A375 (cell line): ENCODE measurements at places on chromosomes 2 and 18. TPM values are rescaled to one million over a fixed set of nuclear protein-coding genes. Genes with fewer than 3 reads are reported as not detected.

PFN4 gene
- 1.4 and 3.4 TPM in 2 replicates for total RNA-seq

CAPN14 gene
- total RNA-seq, result 0.88 and 0.98 TPM in 2 replicates

CABYR gene
- total RNA-seq, result 4.1 and 4.5 TPM in 2 replicates

ZNF804A gene
- 3.0 and 3.4 TPM in 2 replicates for total RNA-seq

CNDP1 gene
- total RNA-seq, result not detected in 2 replicates

AMER3 gene
- total RNA-seq, result not detected in 2 replicates

FAM124B gene
- not detected in 2 replicates for total RNA-seq

CHST9 gene
- total RNA-seq, result 0.05 and 0.19 TPM in 2 replicates

AQP12A gene
- not detected in 2 replicates for total RNA-seq

NT5DC4 gene
- total RNA-seq, result not detected in 2 replicates

GALNT13 gene
- 3.8 and 5.2 TPM in 2 replicates for total RNA-seq

ZSWIM2 gene
- not detected in 2 replicates for total RNA-seq

CXCR4 gene
- not detected in 2 replicates for total RNA-seq

SERPINB3 gene
- total RNA-seq, result not detected in 2 replicates

ZDBF2 gene
- total RNA-seq, result 10.5 and 11.1 TPM in 2 replicates

CLASP1 gene
- total RNA-seq, result 31.5 and 34.6 TPM in 2 replicates

CYRIA gene
- 0.30 and 0.53 TPM in 2 replicates for total RNA-seq

SCYGR4 gene
- total RNA-seq, result not detected in 2 replicates

DSG4 gene
- total RNA-seq, result not detected in 2 replicates

GPC1 gene
- total RNA-seq, result 20.5 and 27.2 TPM in 2 replicates

GKN2 gene
- not detected in 2 replicates for total RNA-seq

SLC8A1 gene
- total RNA-seq, result 6.9 and 7.9 TPM in 2 replicates

GAREM2 gene
- 2.4 and 3.5 TPM in 2 replicates for total RNA-seq

HOXD12 gene
- total RNA-seq, result 0.60 TPM in 1 of 2 replicates, not detected in the other

ACYP2 gene
- total RNA-seq, result 4.7 and 7.2 TPM in 2 replicates

CFC1 gene
- not detected in 2 replicates for total RNA-seq

GLB1L gene
- total RNA-seq, result 10.8 and 14.0 TPM in 2 replicates

SLC23A3 gene
- 0.19 and 0.42 TPM in 2 replicates for total RNA-seq

POTEC gene
- total RNA-seq, result 0.88 and 0.91 TPM in 2 replicates

KCNS3 gene
- total RNA-seq, result 2.8 and 11.2 TPM in 2 replicates

TRABD2A gene
- total RNA-seq, result 3.2 and 4.0 TPM in 2 replicates

LYPD6B gene
- 1.2 TPM in 1 of 2 replicates, not detected in the other for total RNA-seq

TMEM169 gene
- 0.88 and 2.6 TPM in 2 replicates for total RNA-seq

EMX1 gene
- not detected in 2 replicates for total RNA-seq

STARD6 gene
- total RNA-seq, result 0.29 TPM in 1 of 2 replicates, not detected in the other

SERPINB10 gene
- total RNA-seq, result not detected in 2 replicates

STK17B gene
- total RNA-seq, result 8.1 and 8.5 TPM in 2 replicates

MDH1B gene
- 0.26 and 0.93 TPM in 2 replicates for total RNA-seq

PNPT1 gene
- total RNA-seq, result 33.1 and 33.9 TPM in 2 replicates

CCDC85A gene
- 0.08 TPM in 1 of 2 replicates, not detected in the other for total RNA-seq

PXDN gene
- total RNA-seq, result 26.3 and 28.0 TPM in 2 replicates

CRYGD gene
- not detected in 2 replicates for total RNA-seq

RPRM gene
- 0.75 and 1.8 TPM in 2 replicates for total RNA-seq

NPHP1 gene
- total RNA-seq, result 3.7 and 5.7 TPM in 2 replicates

CHRNG gene
- total RNA-seq, result not detected in 2 replicates

REG1A gene
- total RNA-seq, result 0.37 TPM in 1 of 2 replicates, not detected in the other

NAGK gene
- 23.4 and 26.6 TPM in 2 replicates for total RNA-seq

DOCK10 gene
- total RNA-seq, result 5.6 and 6.6 TPM in 2 replicates

THSD7B gene
- 0.16 and 0.19 TPM in 2 replicates for total RNA-seq

PROKR1 gene
- not detected in 2 replicates for total RNA-seq

PSMA8 gene
- not detected in 2 replicates for total RNA-seq

HAAO gene
- not detected in 2 replicates for total RNA-seq

COPS9 gene
- 189 and 204 TPM in 2 replicates for total RNA-seq

PTRHD1 gene
- 52.3 and 56.4 TPM in 2 replicates for total RNA-seq

BMPR2 gene
- total RNA-seq, result 3.7 and 4.7 TPM in 2 replicates

HDLBP gene
- total RNA-seq, result 326 and 357 TPM in 2 replicates
